CD4-positive, CD25-positive, alpha-beta regulatory T cell (primary cell): ENCODE measurements at places on chromosomes 4 and X.
A peak's percentile ranks its signal among the peaks of the same experiment; 100 is the strongest.

- no peak for DNase-seq
These were observed 117.3 kb downstream of the KLHL8 start for GRCh38 chr4:87103086-87103485.

- DNase-seq, result no peak
These were observed 23.0 kb downstream of the SNX25 start for GRCh38 chr4:185232370-185232769.

DNA sequence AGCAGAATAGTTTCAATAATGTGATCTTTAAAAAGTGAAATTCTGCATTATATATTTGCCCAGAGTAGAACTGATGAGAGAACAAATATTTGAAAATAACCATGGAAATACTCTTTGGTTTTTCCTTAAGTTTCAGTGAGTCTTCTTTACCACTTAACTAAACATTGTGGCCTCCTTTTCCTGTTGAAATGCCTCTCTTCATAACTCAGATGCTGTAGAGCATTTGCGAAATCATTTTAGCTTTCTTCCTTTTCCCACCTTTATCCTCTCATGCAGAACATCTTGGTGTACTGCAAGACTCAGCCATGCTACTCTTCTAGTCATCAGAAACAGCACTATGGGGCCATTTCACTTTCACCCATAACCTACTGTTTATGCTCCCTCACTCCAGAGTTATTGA is 48.2 kb downstream of the CASK start:
- no peak for DNase-seq

- peak; percentile 23 for DNase-seq
These were observed 96.2 kb downstream of the UGT8 start for GRCh38 chr4:114694770-114695169.

- DNase-seq, result no peak
These were observed 745.6 kb upstream of the FAM241A start for GRCh38 chr4:111399623-111400022.
